ENCODE measurements at places on chromosomes 2 and 18. TPM values are rescaled to one million over a fixed set of nuclear protein-coding genes. Genes with fewer than 3 reads are reported as not detected.

- DNase-seq = no peak
These were observed 60.3 kb downstream of the CACNB4 start for GRCh38 chr2:152038441-152038958.

- peak; percentile 29 for DNase-seq
These were observed 46.9 kb upstream of the CD28 start for GRCh38 chr2:203659331-203660049.

GRCh38 chr18:58848685-58849084 is 16.0 kb upstream of the ZNF532 start:
- DNase-seq = no peak

GRCh38 chr18:79528846-79529245 is 133.1 kb downstream of the NFATC1 start:
- peak; percentile 90 for DNase-seq

DNA sequence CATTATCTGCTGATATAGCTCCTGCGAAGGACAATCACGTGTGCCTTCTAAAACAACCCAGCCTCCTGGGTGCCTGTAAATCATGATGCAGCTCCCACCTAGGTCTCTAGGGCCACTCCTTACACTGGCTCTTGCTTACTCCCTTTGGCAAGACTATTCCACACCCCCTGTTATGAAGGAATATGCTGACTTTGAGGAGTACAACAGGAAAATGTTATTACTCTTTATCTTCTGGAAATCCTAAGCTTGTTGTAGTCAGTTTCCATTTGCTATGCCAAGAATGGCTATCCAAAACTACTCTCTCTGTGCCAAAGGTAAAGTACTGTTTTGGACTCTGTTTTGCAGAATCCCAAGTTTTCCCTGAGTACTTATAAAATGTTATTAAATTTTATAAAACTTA is 7.7 kb downstream of the SGO2 start:
- DNase-seq = no peak

GRCh38 chr2:99729104-99730025 is 239.5 kb upstream of the REV1 start:
- DNase-seq = no peak

GRCh38 chr18:31206787-31207381 is 44.2 kb upstream of the DSC1 start:
- DNase-seq = no peak

GRCh38 chr2:9918275-9918674 is 33.2 kb upstream of the GRHL1 start:
- no peak for DNase-seq

GRCh38 chr18:24064391-24065100 is 50.0 kb downstream of the TTC39C start:
- no peak for DNase-seq

DNA sequence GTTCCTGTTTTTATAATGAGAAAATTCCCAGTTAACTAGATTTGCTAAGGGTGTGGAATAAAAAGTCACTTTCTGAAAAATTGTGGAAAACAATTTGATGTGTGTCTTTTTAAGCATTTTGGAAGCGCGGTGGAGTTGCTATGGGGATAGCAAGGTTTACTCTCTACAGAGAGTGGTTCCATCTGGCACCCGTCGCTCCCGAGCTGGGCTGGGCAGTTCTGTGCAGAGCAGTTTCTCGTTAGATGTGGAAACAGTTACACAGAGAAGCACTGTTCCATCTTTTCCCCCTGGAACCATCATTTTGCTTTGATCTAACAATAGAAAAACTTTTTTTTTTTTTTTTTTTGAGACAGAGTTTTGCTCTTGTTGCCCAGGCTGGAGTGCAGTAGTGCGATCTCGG is 17.4 kb downstream of the LDLRAD4 start:
- no peak for DNase-seq

- no peak for DNase-seq
These were observed 103.4 kb upstream of the SLC35G4 start for GRCh38 chr18:11505993-11506392.

- no peak for DNase-seq
These were observed 1.5 kb upstream of the OST4 start for GRCh38 chr2:27072920-27073319.

- DNase-seq = no peak
These were observed 189.4 kb upstream of the CWC22 start for GRCh38 chr2:180196419-180196977.

DNA sequence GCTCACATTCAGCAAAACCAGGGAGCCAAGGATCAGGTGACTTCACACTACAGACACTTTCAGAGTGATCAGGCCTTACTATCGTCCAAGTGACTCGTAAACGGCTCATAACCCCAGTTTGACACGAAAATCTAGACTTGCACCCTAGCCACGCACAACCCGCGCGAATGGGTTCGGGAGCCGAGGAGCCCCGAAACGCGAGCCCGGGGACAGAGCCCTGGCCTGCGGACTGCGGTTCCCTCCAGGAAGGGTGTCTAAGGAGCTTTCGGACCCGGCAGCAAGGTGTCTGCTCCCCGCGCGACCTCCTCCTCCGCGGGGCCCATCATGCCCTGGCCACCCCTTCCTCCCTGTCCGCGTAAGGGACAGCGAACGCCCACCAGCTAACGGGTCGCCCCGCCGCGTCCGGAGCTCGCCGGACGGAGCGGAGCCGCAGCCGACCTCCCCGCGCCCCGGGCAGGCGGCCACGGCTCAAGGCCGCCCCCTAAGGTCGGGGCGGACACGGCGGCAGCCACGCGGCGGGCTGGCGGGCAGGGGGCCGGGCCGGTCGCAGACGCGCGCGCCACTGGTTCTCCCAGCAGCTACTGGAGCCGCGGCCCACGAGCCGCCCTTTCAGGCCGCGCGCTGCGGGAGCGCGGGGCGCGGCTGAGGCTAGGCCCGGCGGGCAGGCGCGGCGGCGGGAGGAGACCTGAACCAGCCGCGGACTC is 575 bp downstream of the ATL2 start:
- peak; percentile 44 for DNase-seq

DNA sequence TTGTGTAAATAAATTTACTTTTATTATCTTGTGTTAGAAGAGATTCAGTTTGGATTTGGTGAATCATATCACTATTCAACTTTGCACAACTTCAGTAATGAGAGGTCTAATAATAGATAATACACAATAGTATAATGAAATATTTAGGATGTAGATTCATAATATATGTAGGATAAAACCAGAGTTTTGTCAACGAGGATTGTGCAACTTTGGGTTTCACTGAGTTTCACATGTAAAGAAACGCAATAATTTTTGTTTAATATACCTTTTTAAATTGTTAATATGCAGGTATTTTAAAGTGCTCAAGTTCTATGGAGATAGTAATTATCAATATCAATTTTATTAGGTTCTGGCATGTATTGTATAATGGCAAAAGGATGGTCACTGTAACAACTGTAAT is 5.3 kb downstream of the CALCRL start:
- DNase-seq = no peak

DNA sequence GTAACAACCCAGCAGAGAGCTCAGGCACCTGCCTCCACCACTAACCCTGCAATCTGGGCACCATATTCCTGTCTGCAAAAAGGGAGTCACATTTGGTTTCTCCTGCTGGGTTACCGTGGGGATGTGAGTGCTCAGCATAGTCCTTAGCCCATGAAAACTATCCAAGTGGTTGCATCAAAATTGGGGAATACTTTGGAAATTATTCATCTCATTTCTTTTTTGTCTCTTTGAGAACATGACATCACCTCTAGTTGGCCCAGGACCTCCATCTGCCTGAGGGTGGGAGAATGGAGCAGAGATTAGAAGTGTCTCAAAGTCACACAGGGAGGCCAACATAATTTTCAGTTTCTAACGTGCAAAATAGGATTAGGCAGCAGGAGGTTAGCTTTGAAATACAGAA is 19.3 kb upstream of the SPP2 start:
- no peak for DNase-seq

DNA sequence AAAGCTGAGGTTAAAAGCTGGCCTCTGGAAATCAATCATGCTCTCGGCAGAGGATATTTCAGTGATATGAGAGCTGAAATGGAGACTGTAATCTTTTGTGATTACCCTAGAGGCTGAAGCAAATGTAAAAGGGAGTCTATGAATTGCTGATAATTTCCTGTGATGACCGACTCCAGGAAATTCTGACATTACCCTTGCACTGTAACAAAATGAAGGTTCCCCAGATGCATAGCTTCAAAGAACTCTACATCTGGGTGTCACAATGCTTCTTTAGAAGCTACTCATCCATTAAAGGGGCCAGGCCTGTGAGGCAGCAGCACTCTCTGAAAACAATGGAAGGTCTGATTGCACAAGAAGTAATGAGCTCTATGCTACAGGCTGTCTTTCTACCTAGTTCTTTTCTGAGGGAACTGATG is 268.2 kb upstream of the SESTD1 start:
- DNase-seq = no peak

DNA sequence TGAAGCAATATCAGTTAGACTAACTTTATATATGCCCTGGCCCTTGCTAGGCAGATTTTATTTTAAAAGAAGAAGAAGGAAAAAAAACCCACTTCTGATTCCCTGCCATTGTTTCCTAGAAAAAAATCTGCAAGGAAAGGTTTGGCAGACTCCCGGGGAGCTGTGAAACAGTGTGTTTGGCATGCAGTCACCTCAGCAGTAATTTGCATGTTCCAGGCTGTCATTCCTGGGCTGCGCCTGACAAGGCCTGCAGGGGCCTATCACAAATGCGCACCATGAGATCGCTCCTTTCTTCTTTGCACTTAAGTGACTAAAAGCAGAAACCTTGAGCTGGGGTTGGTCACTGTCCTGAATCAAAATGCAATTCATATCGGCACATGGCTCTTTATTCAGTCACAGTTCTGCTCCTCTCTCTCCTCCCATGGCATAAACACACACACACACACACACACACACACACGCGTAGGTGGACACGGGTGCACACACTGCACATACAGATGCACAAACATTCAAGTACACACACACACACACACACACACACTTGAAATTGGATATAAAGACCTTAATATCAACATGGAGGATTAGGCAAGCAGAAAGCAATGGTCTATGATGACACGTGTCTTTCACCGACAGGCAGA is 172.8 kb downstream of the MYT1L start:
- DNase-seq = no peak

- no peak for DNase-seq
These were observed 150.4 kb upstream of the HDAC4 start for GRCh38 chr2:239551206-239551605.

GRCh38 chr2:232478571-232479340 is 8.9 kb downstream of the ECEL1 start:
- DNase-seq = peak; percentile 2

DNA sequence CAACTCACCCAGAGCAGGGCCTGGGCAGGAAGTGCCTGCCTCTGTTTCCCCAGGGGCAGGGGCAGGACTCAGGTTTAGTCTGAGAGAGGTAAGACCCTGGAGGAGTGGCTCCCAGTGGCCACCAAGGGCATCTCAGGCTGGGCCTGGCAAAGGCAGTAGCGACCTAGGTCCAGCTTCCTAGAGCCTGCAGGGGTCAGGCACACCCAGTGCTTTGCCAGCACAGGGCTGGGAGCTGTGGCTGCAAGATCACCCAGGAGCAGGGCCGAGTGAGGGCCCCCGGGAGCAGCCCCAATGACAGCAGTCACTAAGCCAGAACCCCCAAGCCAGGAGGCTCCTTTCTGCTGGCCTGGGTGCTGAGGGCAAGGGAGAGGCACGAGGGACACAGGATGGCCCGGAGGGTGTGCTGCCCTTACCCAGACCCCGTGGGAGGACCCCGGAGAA is 8.8 kb upstream of the DUSP2 start:
- no peak for DNase-seq

DNA sequence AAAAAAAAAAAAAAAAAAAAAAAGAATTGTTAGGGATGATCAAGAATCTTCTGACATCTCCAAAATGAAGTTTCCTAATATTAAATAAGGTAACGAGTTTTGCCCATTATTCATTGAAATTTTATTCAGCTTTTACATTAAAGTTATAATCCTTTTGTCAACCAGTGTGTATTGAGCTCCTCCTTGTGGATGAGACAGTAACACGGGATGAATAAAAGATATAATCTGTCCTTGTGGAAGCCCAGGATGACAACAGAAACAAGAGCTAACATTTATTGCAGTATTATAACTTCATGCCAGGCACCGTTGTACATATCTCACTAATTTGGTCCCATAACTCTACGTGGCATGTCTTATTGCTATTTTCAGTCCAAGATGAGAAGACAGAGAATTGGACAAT is 33.4 kb upstream of the SERPINB7 start:
- DNase-seq = no peak

- no peak for DNase-seq
These were observed 68.3 kb upstream of the MYT1L start for GRCh38 chr2:2399396-2399795.

DNA sequence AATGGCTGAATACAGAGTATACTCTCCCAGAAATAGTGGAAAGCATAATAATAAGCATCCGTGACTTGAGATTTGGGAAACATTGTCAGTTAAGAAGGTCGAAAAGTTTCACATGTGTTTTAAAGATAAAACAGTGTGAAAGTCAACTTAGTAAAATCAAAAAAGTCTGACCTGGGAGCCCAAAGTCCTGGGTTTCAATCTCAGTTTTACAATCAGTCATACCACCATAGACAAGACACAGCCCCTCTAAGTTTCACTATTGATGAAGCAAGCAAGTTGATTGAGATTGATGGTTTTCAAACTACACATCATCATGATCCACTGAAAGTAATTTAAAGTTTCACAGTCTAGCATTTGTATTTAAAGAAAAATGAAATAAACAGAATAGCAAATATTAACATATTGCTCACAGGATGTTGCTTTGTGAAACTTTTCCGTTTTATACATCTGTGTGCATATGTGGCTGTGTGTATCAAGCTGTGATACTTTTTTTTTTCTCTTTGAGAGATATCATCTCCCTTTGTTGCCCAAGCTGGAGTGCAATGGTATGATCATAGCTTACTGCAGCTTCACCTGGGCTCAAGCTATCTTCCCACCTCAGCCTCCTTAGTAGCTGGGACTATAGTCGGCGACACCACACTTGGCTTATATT is 71.1 kb downstream of the PIK3C3 start:
- DNase-seq = no peak

GRCh38 chr2:134792186-134792585 is 46.2 kb upstream of the ACMSD start:
- no peak for DNase-seq

DNA sequence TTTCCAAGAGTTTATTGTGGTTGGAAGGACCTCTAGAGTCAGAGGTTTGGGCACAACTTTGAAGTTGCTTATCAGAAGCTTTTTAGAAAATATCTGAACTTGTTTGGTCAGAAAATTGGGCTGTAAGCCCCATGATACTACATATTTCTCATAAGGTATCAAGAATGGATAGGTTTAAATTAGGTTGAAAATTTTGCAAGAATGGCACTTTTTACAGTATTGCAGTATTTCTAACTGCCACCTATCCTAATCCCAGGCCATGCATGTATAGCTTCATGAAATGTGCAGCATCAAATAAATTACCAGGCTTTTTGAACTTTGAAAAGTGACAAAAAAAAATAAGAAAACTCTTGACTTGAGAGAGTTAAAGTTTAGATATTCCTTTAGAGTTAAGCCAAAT is 367.2 kb downstream of the FIGN start:
- DNase-seq = no peak

The FIGN gene
- not detected for total RNA-seq

The VAMP5 gene
- 21.8 TPM for total RNA-seq

The SERPINB13 gene
- not detected for total RNA-seq

The RAX gene
- total RNA-seq = not detected

The TUBA3D gene
- total RNA-seq = not detected

The STRN gene
- total RNA-seq = 22.2 TPM

The KCNG2 gene
- total RNA-seq = not detected

The TEX44 gene
- total RNA-seq = not detected

The KIF1A gene
- 8.4 TPM for total RNA-seq

Data from activated naive CD4-positive, alpha-beta T cell treated with anti-CD3 and anti-CD28 coated beads for 36 hours (primary cell).